ENCODE measurements at places on chromosomes 1 and 21.

GRCh38 chr1:31488528-31488927 is 75.5 kb downstream of the SERINC2 start:
- DNase-seq, result no peak

DNA sequence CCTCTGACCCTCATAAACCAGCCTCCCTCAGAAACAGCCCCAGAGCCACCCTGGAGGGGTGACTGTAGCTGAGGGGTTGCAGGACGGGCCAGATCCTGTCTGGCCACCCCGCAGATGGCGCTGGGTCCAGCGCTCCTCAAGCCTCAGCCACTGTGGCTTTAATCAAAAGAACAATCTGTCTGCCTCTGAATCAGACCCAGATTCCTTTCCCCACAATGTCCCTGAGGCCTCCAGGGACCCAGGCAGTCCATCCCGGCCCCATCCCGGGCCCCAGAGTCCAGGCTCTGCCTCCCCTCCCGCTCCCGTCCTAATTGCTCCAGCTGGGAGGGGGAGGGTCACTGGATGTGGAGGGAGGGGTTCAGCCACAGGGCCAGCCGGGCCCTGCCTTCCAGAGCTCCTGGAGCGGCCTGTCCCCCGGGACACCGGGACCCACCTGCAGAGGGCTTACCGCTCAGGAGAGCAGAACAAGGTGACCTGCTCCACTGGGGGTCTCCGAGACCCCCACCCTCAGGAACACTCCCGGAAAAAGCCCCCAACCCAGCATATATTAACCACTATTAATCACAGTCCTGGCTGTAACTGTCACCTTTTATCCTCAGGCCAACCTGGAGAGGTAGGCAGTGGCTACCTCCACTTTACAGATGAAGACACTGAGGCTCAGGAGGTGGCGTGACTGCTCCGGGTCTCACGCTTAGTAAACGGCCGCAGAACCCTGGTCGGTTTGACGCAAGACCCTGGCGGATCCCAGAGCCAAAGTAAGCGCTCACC is 836 bp upstream of the FBLIM1 start:
- no peak for DNase-seq

- DNase-seq, result no peak
These were observed 16.8 kb upstream of the POGZ start for GRCh38 chr1:151476083-151476482.

DNA sequence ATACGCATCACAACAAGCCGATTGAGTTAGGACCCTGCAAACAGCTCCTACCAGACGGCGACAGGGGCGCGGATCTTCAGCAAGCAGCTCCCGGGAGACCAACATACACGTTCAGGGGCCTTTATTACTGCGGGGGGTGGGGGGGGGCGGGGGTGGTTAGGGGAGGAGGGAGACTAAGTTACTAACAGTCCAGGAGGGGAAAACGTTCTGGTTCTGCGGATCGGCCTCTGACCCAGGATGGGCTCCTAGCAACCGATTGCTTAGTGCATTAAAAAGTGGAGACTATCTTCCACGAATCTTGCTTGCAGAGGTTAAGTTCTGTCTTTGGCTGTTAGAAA is 162.0 kb downstream of the RUNX1 start:
- DNase-seq, result no peak

DNA sequence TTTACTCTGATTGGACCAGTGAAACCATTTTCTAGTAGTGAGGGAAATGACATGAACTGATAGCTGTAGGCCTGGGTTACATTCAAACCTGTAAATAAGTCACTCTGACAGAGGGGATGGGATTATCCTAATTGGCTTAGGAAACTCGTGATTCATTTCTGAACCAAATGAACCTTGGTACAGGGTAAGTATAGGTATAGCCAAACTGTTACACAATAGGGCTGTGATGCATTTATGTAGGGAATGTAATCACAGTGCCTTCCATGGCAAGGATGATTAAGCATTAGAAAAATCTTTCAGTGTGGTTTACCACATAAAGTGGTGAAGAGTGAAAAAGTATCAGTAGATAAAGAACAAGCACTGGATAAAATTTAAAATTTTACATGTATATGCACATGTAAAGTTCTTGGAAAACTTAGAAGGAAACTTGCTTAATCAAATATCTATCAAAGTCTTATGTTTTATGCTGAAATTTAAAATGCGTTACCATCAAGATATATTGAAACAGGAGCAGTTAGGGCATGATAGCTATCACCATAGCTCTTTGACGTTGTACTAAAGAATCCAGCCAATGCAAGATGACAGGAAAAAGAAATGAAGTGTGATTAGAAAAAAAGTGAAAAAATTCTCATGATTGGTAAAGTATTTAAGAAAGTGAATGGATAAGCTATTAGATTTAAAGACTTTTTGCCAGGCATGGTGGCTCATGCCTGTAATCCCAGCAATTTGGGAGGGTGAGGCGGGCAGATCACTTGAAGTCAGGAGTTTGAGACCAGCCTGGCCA is 63.0 kb downstream of the RABGAP1L start:
- DNase-seq, result no peak

DNA sequence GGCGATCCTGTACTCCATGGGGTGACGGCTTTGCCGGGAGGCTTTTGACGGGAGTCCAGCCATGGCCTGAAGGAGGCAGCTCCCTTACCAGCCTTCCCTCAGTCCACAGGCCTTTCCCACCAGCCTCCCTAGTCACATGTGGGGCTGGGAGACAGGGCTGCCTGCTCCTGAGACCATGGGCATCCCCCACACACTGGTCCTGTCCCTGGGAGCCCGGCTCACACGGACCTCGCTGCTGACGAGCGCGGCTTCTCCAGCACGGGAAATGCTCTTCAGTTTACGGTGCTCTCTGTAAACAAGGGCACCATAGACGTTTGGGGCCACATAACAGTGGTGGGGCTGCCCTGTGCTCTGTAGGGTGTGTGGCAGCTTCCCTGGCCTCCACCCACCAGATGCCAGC is 104.5 kb upstream of the TMEM51 start:
- DNase-seq, result no peak

- DNase-seq, result no peak
These were observed 653.4 kb downstream of the KIF26B start for GRCh38 chr1:245807954-245808719.

GRCh38 chr1:233151861-233152260 is 143.7 kb downstream of the PCNX2 start:
- no peak for DNase-seq

Data from stimulated activated CD4-positive, alpha-beta T cell treated with anti-CD3 and anti-CD28 coated beads, Interleukin-2, amount 100 ng/mL, for 48 hours (primary cell).